ENCODE measurements at places on chromosomes 2 and 18.

GRCh38 chr2:212032032-212032431 is 506.6 kb downstream of the ERBB4 start:
- no peak for DNase-seq

DNA sequence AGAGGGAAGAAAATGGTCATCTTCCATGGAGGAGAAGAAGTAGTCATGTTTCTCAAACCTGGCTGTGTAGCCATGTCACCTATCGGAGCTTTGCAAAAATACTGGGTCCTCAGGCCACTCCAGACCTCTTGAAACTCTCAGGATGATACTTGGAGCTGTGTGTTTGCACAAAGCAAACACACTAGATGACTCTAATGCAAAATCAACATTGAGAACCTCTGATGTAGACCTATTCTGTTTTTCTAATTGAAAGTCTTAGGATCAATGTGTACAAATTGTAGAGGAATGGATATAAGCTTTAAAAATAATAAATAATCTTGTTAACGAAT is 444.3 kb downstream of the RND3 start:
- no peak for DNase-seq

DNA sequence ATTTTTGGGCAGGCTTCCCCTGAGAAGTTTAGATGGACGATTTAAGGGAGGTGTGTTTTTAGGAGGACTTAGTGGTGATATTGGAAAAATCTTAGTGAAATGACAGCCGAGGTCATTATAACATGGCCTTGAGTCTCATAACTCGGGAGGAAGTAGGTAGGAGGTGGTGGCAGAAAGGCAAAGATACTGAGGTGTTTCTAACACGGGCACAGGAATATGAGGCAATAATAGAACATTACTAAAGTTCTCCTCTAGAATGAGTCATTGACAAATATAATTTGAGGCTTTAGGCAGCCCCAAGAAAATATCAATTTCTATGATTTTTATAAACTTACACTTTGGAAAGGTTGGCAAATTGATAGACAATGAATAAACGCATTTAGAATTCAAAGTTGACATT is 146.1 kb upstream of the ZEB2 start:
- DNase-seq = no peak

- DNase-seq = no peak
Observed at GRCh38 chr2:10012963-10013461, 30.3 kb upstream of the KLF11 start.

GRCh38 chr2:120797421-120798221 is 62.0 kb downstream of the GLI2 start:
- DNase-seq = no peak

Data from CD4-positive, alpha-beta T cell treated with Interferon gamma for 1 hour (primary cell).